Activated naive CD4-positive, alpha-beta T cell treated with anti-CD3 and anti-CD28 coated beads for 36 hours (primary cell): ENCODE measurements at places on chromosomes 4 and X. TPM values are rescaled to one million over a fixed set of nuclear protein-coding genes. Genes with fewer than 3 reads are reported as not detected.

Gene UGT2A3
- total RNA-seq: not detected

Gene SHROOM2
- not detected for total RNA-seq

Gene KIAA1210
- total RNA-seq: not detected

Gene DRD5
- total RNA-seq: not detected

Gene RIBC1
- 0.48 TPM for total RNA-seq

Gene RNF128
- not detected for total RNA-seq

GRCh38 chr4:87118421-87118820, 102.0 kb downstream of the KLHL8 start:
- H3K27me3 ChIP-seq: no peaks in the 10 kb centered on the region
- H3K4me1 ChIP-seq: peaks cover 22% of the 10 kb centered on the region
- H3K36me3 ChIP-seq: peaks cover 29% of the 10 kb centered on the region
- no peak overlapping the region for H3K27ac ChIP-seq
- H3K4me3 ChIP-seq: no peak overlapping the region
- DNase-seq: no peak

DNA sequence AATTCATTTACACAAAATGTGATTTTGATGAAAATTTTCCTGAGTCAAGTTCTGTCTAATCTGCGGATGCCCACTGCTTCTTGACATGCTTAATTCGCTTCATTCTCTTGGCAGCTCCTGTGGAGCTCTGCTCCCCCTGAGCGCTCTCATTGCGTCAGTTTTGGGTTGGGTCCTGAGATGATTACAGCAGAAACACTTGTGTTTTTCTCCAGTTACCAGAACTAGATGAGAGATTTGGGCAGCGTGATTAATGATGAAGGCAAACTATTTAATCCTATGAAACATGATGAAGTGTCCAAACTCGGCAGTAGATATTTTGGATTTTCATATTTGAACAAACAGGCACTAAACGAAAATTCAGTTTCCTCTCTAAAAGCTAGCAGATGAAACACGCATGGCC, 4.2 kb upstream of the CXCL1 start:
- peaks cover 3% of the 10 kb centered on the region for H3K4me1 ChIP-seq
- H3K27ac ChIP-seq: no peak overlapping the region
- H3K27me3 ChIP-seq: peaks cover 17% of the 10 kb centered on the region
- no peaks in the 10 kb centered on the region for H3K36me3 ChIP-seq

- H3K27me3 ChIP-seq: no peaks in the 10 kb centered on the region
- H3K4me3 ChIP-seq: no peak overlapping the region
- H3K27ac ChIP-seq: no peak overlapping the region
- no peaks in the 10 kb centered on the region for H3K4me1 ChIP-seq
- no peak for DNase-seq
- no peaks in the 10 kb centered on the region for H3K36me3 ChIP-seq
Measured at GRCh38 chrX:134880866-134881265, 109.9 kb upstream of the SMIM10 start.

DNA sequence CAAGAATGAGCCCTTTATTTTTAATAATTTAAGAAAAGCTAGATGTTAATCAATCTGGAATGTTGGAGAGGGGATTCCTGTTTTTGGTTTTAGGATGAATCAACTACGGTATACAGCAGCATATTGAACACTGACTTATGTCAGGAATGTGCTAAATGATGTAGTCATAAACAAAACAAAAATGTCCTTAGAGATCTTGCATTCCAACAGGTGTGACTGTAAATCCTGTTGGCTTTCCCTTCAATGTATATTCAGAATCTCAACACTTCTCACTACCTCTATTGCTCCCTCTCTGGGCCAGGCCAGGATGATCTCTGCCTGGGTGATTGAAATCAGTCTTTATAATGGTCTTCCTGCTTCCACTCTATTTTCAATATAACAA, 37.8 kb upstream of the BDH2 start:
- H3K4me1 ChIP-seq: peaks cover 7% of the 10 kb centered on the region
- peaks cover 11% of the 10 kb centered on the region for H3K36me3 ChIP-seq
- no peaks in the 10 kb centered on the region for H3K27me3 ChIP-seq

DNA sequence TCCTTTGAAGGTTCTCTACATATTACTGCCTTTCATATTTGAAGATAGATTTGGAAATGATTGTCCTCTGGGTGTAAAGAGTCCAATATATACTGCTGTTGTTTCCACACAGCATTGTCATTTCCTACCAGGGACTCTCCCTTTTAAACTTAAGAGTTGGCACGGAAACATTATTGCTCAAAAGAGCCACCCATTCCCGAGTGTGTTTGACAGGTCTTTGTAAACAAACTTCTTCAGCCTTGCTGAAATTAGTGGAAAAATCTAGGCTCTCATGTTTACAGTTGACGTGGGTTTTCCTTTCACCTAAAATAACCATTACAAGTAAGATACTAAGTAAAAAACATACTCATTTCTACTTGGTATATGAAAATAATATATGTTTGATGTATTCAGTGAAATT, 111.4 kb upstream of the LIMCH1 start:
- no peak overlapping the region for H3K4me3 ChIP-seq
- no peak overlapping the region for H3K27ac ChIP-seq
- DNase-seq: no peak
- H3K36me3 ChIP-seq: no peaks in the 10 kb centered on the region
- H3K27me3 ChIP-seq: peaks cover 3% of the 10 kb centered on the region

DNA sequence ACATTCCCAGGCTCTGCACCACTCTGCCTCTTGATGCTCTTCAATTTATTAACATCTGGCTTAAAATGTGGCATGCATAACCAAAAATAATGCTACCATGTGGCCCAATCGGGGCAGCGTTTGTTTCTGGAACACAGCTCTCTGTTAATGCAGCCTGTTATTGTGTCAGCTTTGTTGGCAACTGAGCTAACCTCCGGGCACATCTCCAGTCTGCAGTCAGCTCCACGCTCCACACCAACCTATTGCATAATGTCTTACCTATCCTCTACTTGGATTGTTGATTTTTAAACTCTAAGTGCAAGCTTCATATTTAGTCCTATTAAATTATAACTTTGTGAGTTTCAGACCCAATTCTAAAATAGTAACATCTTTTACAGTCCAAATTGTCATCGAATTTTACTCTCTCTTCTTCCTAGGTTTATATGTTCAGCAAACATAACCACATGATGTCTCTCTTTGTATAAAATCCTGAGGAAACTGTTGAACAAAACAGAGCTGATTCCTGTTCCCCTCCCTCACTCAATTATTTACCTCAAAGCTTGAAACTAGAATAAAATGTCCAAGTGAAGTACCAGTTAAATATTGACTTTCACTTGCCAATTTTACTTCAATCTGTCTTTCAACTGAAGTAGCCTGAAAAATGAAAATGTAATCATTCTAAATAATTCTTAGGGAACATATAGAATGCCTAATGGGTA, 92.2 kb upstream of the RAPGEF2 start:
- H3K27me3 ChIP-seq: peaks cover 3% of the 10 kb centered on the region
- H3K36me3 ChIP-seq: no peaks in the 10 kb centered on the region
- H3K4me3 ChIP-seq: no peak overlapping the region
- no peak for DNase-seq
- no peak overlapping the region for H3K27ac ChIP-seq
- H3K4me1 ChIP-seq: no peaks in the 10 kb centered on the region

- no peak for DNase-seq
- H3K4me3 ChIP-seq: no peak overlapping the region
- no peak overlapping the region for H3K27ac ChIP-seq
- H3K36me3 ChIP-seq: no peaks in the 10 kb centered on the region
- H3K27me3 ChIP-seq: no peaks in the 10 kb centered on the region
Measured at GRCh38 chr4:110735686-110736085, 112.8 kb upstream of the PITX2 start.

DNA sequence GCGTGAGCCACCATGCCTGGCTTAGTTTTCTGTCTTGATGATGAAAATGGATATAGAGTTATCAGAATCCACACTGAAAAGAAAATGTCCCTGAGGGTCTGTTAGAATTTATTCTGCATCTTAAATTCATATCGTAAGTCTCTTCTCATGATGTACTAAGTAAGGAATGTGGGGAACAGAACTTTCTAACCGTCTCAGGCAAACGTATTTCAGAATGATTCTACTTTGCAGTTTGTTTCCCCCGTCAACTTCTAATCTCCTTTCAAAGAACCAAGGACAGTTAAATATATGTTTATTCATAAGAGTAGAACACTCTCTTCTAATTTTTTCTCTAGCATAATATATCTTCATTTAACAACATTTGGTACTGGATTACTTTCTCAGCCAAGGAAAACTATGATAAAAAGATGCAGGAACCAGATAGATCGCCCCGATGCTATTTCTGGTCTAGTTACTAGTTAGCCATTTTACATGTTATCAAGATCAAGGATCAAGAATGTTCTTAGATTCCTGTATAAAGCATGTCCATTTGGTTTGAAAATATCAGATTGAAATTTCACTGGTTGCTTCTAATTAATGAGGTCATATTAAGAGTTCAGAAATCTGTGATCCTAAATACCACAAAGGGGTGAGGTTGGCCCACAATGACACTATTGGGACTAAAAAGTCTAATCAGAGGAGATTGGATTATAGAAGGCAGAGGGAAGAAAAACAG, 49.5 kb downstream of the METTL14 start:
- H3K36me3 ChIP-seq: peaks cover 23% of the 10 kb centered on the region
- H3K4me1 ChIP-seq: peaks cover 7% of the 10 kb centered on the region
- no peak overlapping the region for H3K27ac ChIP-seq
- H3K4me3 ChIP-seq: no peak overlapping the region

GRCh38 chr4:113316879-113317278, 267.4 kb downstream of the ANK2 start:
- H3K27me3 ChIP-seq: peaks cover 5% of the 10 kb centered on the region
- H3K4me1 ChIP-seq: peaks cover 8% of the 10 kb centered on the region
- H3K4me3 ChIP-seq: no peak overlapping the region
- peak; percentile 38 for DNase-seq
- no peaks in the 10 kb centered on the region for H3K36me3 ChIP-seq
- no peak overlapping the region for H3K27ac ChIP-seq

DNA sequence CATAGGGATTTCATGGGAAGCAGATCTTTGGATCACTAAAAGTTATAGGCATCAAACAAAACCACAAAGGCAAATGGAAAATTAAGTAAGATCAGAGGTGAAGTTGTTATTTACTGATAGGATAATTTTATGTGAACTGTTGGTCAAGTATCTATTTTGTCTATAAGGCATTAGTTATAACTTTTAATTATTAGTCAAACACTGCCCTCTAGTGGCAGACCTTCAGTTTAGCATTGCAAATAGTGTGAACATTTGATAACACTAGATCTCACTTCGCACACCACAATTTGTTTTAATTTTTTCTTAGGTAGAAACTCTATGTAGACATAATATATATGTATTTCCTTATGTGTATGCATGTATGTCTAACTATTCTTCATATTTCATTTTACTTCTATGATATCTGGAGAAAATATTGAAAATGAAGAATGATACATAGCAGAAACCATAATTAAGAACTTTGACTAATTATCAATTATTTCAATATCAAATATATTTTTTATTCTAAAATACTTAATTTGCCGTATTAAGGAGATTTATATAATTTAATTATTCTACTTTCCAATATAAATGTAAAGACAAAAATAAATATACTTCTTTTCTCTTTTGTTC, 214.5 kb upstream of the TACR3 start:
- peak; percentile 30 for DNase-seq
- H3K27ac ChIP-seq: no peak overlapping the region
- H3K27me3 ChIP-seq: no peaks in the 10 kb centered on the region
- H3K36me3 ChIP-seq: no peaks in the 10 kb centered on the region

- no peak for DNase-seq
- H3K4me3 ChIP-seq: no peak overlapping the region
- H3K36me3 ChIP-seq: no peaks in the 10 kb centered on the region
- no peaks in the 10 kb centered on the region for H3K4me1 ChIP-seq
- no peaks in the 10 kb centered on the region for H3K27me3 ChIP-seq
Measured at GRCh38 chr4:113181289-113182007, 132.0 kb downstream of the ANK2 start.

GRCh38 chr4:46886711-46887110, 22.3 kb downstream of the COX7B2 start:
- no peak overlapping the region for H3K27ac ChIP-seq
- no peaks in the 10 kb centered on the region for H3K27me3 ChIP-seq
- H3K4me1 ChIP-seq: no peaks in the 10 kb centered on the region
- DNase-seq: no peak
- H3K36me3 ChIP-seq: no peaks in the 10 kb centered on the region

- H3K4me1 ChIP-seq: no peaks in the 10 kb centered on the region
- H3K27me3 ChIP-seq: no peaks in the 10 kb centered on the region
- H3K4me3 ChIP-seq: no peak overlapping the region
- no peak for DNase-seq
- H3K36me3 ChIP-seq: no peaks in the 10 kb centered on the region
Measured at GRCh38 chr4:187179086-187180058, 455.7 kb upstream of the FAT1 start.

DNA sequence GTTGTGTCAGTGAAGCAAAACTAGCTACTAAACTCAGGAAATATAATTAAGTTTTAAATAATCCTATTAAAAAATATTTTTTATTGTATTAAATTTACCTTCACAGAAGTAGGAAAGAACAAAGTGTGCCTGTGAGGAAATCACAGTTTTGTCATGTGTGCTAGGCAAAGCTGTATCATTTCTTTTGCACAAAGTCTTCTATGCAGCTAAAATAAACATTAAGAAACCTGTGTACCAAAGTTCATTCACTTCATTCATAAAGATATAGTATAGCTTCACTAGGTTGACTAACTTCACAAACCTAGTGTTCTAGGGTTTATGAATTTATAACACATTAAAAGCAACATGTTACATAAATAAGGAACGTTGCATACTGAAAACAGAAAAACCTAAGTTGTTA, 131.0 kb downstream of the PDS5A start:
- H3K4me3 ChIP-seq: no peak overlapping the region
- DNase-seq: no peak
- H3K36me3 ChIP-seq: peaks cover 8% of the 10 kb centered on the region
- no peaks in the 10 kb centered on the region for H3K27me3 ChIP-seq
- H3K4me1 ChIP-seq: no peaks in the 10 kb centered on the region
